HFFc6 (cell line): ENCODE measurements at places on chromosomes 7 and 10. TPM values are rescaled to one million over a fixed set of nuclear protein-coding genes. Genes with fewer than 3 reads are reported as not detected.

DNA sequence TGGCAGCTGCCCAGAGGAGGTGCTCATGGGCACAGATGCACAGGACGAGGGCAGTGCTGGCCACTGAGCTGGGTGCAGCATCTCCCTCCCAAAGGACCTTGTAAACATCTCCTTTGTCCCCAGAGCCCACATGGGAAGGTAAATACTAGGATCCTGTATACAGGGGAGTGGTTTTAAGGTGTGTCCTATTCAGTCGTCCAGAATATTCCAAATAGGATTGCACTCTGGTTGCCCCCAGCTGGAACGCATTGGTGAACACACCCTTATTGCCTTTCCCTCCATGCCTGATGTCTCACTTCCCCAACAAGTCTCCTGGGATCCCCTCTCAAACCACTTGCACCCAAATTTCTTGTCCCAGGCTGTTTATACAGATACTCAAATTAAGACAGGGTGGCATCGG lies 152.0 kb upstream of the PCBD1 start:
- no peak overlapping the region for H3K4me3 ChIP-seq
- H3K36me3 ChIP-seq, result no peaks in the 10 kb centered on the region
- no peak overlapping the region for H3K27ac ChIP-seq

DNA sequence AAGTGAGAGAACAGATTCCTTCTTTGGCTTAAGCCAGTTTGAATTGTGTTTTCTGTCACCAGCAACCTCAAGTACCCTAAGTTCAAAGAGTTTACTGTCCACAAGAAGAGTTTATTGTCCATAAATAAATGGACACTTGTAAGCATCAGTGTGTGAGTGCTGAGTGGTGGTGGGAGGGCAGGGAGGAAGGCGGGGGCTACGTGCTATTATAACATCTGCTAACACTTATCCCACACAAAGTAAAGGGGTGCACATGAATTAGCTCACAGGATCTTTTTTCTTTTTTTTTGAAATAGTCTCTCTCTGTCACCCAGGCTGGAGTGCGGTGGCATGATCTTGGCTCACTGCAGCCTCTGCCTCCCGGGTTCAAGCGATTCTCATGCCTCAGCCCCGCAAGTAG lies 87.2 kb downstream of the MICALL2 start:
- peaks cover 46% of the 10 kb centered on the region for H3K27me3 ChIP-seq
- H3K4me3 ChIP-seq, result no peak overlapping the region
- H3K4me1 ChIP-seq, result peaks cover 9% of the 10 kb centered on the region
- H3K27ac ChIP-seq, result no peak overlapping the region
- DNase-seq, result no peak

Gene FANK1
- 0.50 to 1.4 TPM (median 1.1 TPM) in 3 replicates for total RNA-seq

Gene ENKUR
- 0.23 to 0.33 TPM in 2 of 3 replicates, not detected in the other for total RNA-seq

Gene DNAJC2
- 20.4 to 26.5 TPM (median 25.3 TPM) in 3 replicates for total RNA-seq

DNA sequence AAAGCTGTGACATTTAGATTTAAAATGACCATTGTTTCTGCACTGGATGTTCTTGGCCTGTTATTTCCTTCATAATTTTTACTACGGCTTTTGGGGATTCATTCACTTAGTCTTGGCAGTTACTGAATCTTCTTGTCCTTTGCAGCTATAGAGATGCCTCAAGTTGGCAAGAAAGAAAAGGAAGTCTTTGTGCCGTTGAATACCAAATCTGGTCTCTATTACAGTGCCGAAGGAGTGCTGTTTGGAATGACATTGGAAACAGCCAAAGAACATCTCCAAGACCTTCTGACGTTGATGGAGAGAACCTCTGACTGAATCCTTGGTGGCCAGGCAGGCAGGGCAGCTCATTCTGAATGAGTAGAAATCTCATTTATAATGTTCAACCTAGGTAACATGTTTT lies 54.3 kb upstream of the NRP1 start:
- no peaks in the 10 kb centered on the region; the same call in 1 of the 2 replicates for H3K27me3 ChIP-seq
- H3K27ac ChIP-seq, result no peak overlapping the region
- peaks cover 10% of the 10 kb centered on the region for H3K4me1 ChIP-seq
- 0 out of 2 replicates have a peak, but pooled peaks cover 2% of the 10 kb centered on the region for H3K36me3 ChIP-seq

Gene CPA5
- total RNA-seq, result not detected in 3 replicates

DNA sequence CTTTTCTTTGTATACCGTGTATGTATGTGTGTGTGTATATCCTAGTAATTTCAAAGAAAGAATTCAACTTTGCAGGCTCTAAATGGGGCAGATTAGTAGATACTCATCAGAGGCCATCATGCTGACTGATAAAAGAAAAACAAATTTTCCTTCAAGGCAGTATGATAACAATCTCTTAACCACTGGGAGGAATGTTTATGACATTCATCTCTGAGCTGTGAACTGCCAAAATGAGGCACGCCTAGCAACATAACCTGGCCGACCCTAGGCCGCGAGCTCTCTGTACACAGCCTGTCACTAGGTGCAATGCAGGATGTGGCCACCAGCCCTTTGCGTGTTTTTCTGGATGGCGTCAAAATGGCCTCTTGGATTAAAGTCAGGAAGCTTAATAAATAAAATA lies 343.7 kb upstream of the GALNT17 start:
- no peak for DNase-seq
- no peak overlapping the region for H3K27ac ChIP-seq
- H3K4me1 ChIP-seq, result no peaks in the 10 kb centered on the region

DNA sequence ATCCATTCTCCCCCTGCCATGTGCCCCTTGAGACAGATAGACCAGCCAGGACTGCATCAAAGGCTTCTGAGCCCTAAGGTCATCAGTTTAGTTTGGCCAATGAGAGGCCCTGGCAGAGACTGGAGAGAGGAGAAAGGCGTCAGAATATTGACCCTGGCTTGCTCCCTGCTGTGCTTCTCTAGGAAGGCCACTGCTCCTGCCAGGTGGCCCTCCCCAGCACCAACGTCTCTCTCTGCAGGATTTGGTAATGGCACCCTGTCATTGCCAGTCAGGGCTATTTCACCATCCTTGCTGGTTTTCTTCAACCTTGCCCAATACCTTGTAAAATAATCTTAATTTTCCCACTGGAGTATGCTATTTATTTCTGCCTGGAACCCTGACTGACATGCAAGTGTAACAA lies 38.8 kb upstream of the ZRANB1 start:
- no peak overlapping the region for H3K27ac ChIP-seq
- peaks cover 7% of the 10 kb centered on the region; the same call in 1 of the 2 replicates for H3K27me3 ChIP-seq
- DNase-seq, result no peak

Gene EN2
- total RNA-seq, result not detected in 3 replicates

DNA sequence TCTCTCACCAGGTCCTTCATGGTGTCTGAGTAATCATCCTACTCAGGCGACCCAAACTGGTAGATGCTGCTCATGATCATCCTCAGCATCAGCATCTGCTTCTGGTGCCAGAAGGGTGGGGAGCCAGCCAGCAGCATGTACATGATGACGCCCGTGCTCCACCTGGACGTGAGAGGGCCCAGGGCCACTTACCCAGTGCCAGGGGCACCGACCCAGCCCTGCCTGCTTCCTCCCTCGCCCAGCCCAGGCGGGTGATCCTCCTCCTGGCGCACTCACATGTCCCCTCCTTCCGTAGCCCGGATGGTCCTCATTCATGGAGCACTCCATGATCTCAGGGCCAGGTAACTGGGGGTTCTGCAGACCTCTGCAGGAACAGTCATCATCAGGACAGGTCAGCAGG lies 764.8 kb upstream of the ZNF722 start:
- H3K4me1 ChIP-seq, result no peaks in the 10 kb centered on the region
- no peak for DNase-seq

Gene GBX1
- not detected in 3 replicates for total RNA-seq
